ENCODE measurements at places on chromosomes 5 and 9.

GRCh38 chr5:74895906-74896305 is 29.7 kb upstream of the FAM169A start:
- DNase-seq: no peak

DNA sequence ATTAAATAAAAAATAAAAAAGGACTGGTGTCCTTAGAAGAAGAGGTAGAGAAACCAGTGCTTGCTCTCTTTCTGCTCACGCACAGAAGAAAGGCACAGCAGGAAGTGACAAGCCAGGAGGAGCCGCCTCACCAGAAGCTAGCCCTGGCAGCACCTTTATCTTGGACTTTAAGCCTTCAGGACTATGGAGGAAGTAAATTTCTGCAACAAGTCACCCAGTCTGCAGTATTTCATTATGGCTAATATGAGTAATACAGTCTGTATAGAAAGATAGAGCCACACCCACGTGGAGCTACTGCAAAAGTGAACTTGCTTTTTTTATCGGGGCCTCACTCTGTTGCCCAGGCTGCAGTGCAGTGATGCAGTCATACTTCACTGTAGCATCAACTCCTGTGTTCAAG is 68.4 kb downstream of the PDZD2 start:
- no peak for DNase-seq

DNA sequence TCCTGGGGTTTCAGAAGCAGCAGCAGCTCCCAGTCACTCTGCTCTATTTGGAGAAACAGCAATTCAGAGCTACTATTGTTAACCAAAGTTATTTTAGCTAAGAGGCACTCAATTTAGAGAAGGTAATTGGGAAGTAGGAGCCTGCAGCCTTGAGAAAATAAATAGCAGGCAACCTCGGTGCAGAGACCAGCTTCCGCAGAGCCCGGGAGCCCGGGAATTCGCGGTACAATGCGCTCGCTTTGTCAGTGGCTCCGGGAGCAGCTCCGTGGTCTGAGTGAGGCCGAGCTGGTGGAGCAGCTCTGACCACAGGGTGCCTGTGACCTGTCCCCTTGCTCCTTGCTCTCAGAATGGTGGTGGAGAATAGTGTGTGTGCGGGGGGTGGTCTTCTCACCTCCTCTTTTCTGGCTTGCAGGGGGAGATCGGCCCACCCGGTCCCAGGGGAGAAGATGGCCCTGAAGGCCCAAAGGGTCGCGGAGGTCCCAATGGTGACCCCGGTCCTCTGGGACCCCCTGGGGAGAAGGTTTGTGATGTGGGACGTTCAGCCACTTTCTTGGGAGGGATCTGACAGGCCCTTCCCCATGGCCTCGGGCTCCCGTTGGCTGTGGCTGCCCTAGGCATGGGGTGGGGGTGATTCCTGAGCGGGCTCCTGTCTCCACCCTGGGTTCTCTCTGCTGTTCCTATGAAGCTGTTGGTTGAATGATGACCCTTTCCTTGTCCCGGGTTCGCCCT is 95.9 kb upstream of the FCN2 start:
- DNase-seq: no peak

DNA sequence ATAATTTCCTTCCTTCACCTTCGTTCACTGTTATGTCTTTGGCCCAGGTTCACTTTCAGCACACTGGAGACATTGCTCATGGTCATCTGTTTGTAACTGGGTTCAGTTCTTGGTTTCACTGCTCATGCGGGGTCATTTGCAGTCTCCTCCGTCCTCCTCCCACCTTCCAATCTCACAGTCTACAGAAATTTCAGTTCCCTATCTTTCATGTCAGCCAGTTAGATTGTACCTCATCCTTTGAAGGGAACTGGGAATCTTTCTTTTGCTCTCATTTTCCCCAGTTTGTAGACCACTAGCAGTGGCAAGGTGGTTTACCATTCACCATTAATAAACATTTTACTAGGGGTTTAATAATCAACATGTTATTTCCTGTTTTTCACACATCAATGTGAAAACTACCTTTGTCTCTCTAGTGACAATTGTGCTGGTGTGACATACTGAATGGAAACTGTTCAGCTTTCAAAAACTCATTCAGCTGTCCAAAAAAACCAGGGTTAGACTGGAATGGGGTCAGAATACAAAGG is 100.9 kb upstream of the IL6ST start:
- DNase-seq: no peak

GRCh38 chr5:139186752-139187326 is 11.3 kb downstream of the SIL1 start:
- no peak for DNase-seq
